ENCODE measurements at places on chromosomes 4 and X. TPM values are rescaled to one million over a fixed set of nuclear protein-coding genes. Genes with fewer than 3 reads are reported as not detected.

DNA sequence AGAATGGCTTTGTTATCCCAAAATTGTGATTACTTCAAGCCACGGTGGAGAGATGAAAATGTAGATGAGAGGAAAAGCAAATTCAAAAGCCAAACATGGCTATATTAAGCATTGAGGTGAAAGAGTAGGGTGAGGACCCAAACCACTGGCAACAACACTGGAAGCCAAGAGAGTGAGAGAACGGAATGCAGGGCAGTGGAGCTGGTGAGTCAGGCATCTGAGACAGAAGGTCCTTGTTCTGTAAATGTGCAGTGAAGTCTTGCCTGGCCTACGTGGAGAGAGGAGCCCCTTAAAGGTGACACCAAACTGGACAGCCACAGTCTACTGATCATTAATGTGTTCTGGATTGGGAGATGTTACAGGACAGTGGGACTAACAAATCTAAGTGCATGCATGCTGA, 22.8 kb upstream of the SEC24B start:
- no peak for DNase-seq

RTL9 gene
- 0.30 TPM for polyA plus RNA-seq

DNA sequence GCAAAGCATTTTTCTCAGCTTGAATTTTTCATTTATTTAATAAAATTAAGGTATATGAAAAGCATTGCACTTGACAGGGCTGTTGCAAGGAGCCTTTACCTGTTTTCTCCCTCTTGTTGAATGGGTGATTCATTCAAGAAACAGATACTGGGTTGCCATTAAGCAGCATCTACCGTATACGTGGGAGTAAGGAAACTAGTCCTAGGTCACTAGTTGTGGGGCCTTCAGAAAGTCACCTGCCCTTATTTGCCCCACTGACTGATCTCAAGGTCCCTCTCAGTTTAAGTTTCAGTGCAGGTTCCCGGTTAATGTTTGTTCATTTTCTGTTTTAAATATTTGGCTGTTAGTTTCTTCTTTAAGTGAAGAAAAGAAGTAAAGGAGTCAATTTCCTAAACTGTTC, 34.0 kb downstream of the LHFPL1 start:
- no peak for DNase-seq

DNA sequence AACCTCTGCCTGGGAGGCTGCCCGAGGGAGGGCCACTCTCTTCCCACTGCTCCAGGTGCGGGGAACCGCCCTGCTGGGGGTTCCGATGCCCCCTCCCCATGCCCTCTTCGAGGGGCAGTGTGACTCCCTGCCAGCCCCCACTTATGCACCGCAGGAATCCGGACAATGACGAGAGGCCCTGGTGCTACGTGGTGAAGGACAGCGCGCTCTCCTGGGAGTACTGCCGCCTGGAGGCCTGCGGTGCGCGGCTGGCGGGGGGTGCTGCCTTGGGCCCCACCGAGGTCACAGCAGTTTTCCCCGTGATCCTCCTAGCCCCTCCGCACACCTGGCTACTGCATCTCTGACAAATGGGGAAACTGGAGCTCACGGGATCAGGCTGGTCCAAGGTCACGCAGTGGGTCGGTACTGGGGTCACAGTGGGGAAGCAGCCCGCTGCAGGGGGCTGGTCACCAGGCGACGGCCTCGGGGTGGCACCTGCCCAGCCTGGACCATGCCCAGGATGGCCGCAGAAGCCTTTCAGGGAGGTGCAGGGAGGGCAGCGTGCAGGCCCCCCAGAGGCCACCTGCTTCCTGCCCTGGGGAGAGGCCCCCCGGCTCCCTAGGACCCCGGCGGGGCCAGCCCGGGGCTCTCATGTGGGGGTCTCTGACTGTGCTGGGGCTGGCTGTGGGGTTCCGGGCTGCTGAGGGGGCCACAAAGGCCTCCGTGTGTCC, 3.5 kb downstream of the HGFAC start:
- DNase-seq: no peak

- no peak for DNase-seq
These were observed 194.7 kb downstream of the RAB28 start for GRCh38 chr4:13289391-13289790.

- DNase-seq: no peak
These were observed 665.5 kb downstream of the TLL1 start for GRCh38 chr4:166538491-166539005.

TLR1 gene
- polyA plus RNA-seq: 4.7 TPM

GRCh38 chr4:177562859-177563258, 120.6 kb upstream of the AGA start:
- no peak for DNase-seq

NAT8L gene
- polyA plus RNA-seq: 8.7 TPM

DNA sequence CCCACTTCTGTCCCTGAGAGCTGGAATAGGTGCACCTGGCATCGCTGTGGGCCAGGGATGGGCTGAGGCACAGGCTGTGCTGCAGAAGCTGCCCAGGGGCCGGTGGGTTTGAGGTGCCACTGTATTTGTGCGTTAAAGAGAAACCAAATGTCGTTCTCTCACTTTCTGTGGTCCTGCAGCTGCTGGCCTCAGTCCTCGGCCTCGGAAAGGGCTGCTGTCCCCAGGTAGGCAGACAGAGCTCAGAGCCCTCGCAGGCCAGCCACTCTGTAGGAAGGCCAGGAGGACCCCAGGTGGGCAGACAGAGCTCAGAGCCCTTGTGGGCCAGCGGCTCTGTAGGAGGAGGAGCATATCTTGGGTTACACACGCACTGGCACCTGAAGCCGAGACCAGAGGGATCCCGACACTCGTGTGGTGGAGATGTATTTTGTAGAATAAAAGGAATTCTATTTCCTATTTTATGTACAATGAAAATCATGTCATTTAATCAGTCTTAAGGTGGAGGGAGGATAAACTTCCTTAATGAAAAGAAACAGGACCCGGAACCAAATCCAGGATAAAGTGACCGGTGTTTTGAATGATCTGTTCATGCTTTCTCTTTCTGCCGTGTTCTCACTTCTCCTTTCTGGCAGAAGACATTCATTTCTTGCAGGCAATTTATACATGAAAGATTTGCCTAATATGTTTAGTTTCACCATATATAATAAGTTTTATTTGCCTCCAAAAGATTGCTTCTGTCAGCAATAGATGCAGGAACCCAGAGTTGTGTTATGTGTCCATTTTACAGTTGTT, 54.4 kb upstream of the HGFAC start:
- no peak for DNase-seq

- DNase-seq: no peak
These were observed 386 bp upstream of the TMEM184C start for GRCh38 chr4:147616849-147617172.

MFAP3L gene
- polyA plus RNA-seq: 22.9 TPM

GRCh38 chrX:67893931-67894330, 350.1 kb downstream of the AR start:
- no peak for DNase-seq

DNA sequence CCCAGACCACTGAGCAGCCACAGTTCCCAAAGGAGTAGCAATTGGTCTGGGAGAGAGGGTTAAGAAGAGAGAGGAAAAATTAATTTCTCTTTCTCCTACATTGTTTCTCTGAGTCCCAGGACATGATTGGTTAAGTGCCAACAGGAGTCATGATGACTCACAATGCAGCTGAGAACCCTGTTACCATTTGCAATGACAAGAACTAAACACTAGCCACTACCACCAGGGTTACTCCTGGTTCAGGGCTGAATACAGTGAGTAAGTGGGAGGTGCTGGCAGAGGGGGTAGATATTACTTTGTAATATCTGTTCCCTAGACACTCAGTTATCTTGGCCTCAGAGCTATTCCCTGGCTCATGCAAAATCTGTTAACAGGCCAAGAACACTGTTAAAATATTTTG, 18.0 kb downstream of the ETDC start:
- no peak for DNase-seq

DNA sequence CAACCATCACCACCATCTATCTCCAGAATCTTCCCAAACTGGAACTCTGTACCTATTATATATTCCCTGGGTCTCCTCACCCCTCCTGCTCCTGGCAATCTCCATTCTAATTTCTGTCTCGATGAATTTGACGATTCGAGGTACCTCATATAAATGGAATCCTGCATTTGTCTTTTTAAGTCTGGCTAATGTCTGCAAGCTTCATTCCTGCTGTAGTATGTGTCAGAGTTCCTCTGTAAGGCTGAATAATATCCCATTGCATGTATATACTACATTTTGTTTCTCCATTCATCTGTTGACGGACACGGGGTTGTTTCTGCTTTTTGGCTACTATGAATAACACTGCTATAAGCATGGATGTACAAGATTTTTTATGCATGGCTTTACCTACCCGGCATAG, 19.5 kb downstream of the PRKG2 start:
- no peak for DNase-seq

- DNase-seq: no peak
These were observed 121.3 kb upstream of the S100G start for GRCh38 chrX:16528620-16529019.

GRCh38 chr4:87103691-87104187, 116.7 kb downstream of the KLHL8 start:
- no peak for DNase-seq

SMIM10L2A gene
- 11.7 TPM for polyA plus RNA-seq

DNA sequence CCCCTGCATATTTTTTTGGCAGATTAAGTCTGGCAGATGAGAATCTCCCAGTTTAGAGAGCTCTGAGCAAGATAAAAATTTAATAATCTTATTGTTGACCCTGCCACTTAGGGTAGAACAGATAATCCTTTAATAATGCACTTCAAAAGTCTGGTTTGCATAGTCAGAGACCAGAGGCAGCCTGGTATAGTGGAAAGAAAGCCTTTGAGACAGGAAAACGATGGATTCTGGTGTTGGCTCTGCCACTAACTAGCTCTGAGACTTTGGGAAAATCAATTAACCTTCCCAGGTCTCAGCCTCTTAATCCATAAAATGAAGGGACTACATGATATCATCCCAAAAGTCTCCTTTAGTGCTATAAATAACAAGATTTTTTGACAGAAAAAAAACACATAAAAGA, 824.5 kb downstream of the STIM2 start:
- no peak for DNase-seq

BANK1 gene
- polyA plus RNA-seq: 2.9 TPM

- DNase-seq: no peak
These were observed 189.7 kb upstream of the NDST3 start for GRCh38 chr4:117844594-117844993.

DNA sequence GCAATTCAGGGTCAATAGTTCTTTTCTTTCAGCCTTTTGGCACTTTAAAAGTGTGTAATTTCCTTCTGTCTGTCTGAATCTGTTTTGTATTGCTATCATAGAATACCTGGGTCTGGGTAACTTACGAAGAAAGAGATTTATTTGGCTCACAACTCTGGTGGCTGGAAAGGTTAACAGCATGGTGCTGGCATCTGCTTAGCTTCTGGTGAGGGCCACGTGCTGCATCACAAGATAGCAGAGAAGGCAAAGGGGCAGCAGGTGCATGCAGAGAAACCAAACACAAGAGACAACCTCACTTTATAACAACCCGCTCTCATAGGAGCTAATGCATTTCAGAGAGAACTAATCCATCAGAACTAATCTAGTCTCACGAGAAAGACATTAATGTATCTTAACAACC, 18.8 kb downstream of the RGN start:
- DNase-seq: no peak

- DNase-seq: peak; percentile 74
These were observed 27.2 kb upstream of the SEC24B start for GRCh38 chr4:109406337-109406931.

- DNase-seq: peak; percentile 76
These were observed 14.2 kb upstream of the PJA1 start for GRCh38 chrX:69179380-69179911.

GRCh38 chr4:147539959-147540358, 59.1 kb downstream of the EDNRA start:
- no peak for DNase-seq

DNA sequence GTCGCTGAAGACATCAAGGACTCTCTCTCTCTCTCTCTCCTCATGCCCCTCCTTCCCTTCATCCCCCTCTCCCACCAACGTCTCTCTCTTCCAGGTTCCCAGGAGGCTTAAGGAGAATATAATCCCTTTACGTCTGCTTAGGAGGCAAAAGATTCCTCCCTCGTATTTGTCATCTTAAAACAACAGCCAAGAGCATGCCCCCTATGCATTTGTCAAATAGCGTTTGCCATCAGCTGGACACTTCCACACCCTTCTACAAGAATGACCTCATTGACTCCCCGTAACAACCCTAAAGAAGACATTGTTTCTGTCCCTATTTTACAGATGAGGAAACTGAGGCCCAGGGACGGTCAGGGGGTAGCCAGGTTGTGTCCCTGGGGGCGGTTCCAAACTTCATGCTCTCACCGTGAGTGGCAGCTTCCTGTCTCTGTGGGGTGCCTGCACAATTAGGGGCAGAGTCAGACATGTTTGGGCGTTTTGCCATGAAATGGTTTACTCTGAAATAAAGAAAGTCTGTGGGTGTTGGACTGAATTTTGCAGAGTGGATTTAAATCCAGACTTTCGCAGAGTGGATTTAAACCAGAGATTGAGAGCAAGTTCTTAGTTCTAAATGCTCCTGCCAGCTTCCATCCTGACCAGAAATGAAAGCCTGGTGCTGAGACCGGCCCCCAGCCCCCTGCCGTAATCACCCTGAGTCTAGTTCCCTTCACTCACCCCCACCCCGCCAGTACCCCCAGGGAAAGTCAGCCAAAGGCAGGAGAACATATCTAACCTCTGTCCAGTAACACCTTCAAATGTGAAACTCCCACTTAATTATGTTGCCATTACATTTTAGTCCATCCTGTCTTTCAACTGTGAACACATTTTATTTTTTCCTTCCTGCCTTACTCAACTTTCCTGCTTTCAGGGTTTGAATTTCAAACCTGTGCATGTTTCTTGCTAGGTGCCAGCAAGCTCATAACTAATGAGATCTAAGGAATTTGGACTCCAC, 44.3 kb upstream of the TBL1X start:
- DNase-seq: no peak

DNA sequence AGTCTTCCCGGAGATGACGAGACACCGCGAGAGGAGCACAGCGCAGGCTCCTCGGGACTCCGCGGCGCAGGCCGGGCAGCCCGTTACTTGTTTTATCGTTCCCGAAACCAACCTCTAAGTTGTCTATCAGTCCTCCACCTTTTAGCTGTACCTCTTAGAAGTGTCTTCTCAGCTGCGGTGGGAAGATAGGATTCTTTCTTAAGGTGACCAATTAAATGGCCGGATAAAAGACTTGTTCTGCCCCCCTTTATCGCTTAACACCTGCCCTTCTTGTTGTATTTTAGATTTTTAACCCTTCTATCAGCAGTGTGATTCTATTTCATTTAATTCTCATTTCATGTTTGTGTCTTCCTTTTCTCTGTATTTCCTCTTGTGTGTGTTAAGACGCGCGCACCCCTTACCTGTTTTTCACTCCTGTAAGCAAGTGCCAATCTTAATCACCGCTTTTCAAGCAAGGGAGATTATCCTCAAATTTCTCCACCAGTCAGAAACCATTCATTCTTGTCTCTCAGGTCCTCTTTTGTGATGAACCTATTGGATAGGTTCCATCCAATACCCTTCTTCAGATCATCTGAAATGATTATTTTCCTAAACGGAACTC, at the start of gene SLC9B2:
TSS of gene SLC9B2 (minus strand) at position 15 of the 601 bp plus-strand sequence. CDS start 9,211 bp downstream, outside the sequence.
- no peak for DNase-seq

DNA sequence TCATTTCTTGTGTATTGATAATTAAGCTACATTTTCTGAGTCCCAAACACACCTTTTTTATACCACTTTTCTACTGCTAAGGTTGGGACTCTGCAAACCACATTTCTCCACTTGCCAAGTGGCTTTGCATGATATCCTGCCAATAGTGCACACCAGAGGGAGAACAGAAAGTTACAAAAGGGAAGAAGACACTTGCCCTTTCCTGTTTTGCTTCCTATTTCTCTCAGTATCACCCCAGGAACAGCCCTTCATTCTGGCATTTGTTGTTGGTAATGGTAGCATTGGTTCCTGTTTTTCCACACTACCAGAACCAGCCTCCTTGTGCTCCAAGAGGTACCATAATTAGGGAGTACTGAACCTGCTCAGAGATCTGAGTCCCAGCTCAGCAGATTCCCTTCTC, 87.1 kb downstream of the HDX start:
- no peak for DNase-seq

KLB gene
- 0.16 TPM for polyA plus RNA-seq

Measured in renal pelvis (tissue), 12 donors.